SJSA1 (cell line): ENCODE measurements at places on chromosomes 2 and 18. TPM values are rescaled to one million over a fixed set of nuclear protein-coding genes. Genes with fewer than 3 reads are reported as not detected.
A peak's percentile ranks its signal among the peaks of the same experiment; 100 is the strongest.

- DNase-seq, result no peak
These were observed 204.3 kb downstream of the SEPTIN10 start for GRCh38 chr2:109409321-109410038.

DNA sequence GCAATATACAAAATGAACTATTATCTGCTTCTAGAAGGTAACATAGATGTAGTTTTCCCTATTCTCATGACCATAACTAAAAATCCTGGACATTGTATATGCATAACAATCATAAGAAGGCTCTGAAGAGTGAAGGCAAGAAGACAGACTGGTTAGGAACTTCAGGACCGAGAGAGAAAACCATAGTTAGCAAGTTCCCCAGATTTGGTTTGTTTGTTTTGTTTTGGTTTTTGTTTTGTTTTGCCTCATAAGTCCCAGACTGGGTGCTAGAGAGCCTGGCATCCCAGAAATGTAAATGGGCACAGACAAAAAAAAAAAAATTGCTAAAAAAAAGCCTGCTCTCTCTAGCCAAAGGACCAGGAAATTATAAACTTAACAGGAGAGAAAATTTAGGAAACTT lies 192.2 kb upstream of the FBXO11 start:
- no peak for DNase-seq

DNA sequence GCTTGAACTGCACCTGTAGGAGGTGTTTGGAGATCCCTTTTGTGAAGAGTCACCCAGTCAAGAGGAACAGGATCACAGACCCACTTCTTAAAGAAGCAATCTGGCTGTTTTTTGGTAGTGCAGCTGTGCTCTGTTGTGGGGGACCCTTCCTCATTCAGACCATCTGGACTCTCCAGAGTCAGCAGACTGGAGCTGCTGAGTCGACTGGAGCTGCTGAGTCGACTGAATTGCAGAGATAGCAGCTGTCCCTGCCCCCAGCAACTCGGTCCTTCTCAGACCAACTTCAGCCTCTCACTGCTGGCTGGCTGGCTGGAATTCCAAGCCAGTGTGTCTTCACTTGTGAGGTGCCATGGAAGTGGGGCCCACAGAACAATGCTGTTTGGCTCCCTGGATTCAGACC lies 56.8 kb downstream of the GTF3C3 start:
- no peak for DNase-seq

- DNase-seq, result no peak
These were observed 77.4 kb downstream of the MERTK start for GRCh38 chr2:111975819-111976218.

GRCh38 chr2:239471011-239471792 lies 70.4 kb upstream of the HDAC4 start:
- no peak for DNase-seq

DNA sequence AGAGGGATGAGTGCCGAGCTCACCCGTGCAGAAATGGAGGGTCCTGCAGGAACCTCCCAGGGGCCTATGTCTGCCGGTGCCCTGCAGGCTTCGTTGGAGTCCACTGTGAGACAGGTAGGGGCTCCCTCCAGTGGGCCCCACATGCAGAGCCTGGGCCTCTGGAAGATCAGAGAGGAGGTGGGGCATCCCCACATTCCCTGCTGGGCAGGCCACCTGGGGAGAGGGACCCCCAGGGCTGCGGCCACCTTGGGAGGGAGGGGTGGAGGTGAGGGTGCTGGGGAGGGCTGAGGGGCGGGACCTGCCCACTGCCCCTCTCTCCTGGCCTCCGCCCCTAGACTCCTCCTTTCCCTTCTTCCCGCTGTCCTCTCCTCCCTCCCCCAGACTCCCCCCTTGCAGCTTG lies 38.5 kb downstream of the MTERF4 start:
- DNase-seq, result peak; percentile 45

Gene ATP8B1
- total RNA-seq, result 7.5 and 12.4 TPM in 2 replicates
